ENCODE measurements at places on chromosomes 11 and 22.

DNA sequence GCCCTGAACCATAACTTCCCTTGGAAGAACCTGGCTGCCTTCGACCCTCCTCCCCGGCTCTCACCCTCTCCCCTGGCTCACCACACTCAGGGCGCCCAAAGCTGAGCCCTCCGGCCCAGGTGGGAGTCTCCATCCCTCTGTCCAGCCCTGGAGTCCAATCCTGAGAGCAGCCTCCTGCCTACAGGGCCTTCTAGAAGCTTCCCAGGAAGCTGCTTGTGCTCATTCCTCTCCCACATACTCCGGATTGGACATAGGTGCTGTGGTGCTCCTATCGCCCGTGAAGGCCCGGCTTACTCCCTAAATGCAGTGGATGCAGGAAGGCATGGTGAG lies 1332.0 kb downstream of the BRD1 start:
- no peak for DNase-seq

DNA sequence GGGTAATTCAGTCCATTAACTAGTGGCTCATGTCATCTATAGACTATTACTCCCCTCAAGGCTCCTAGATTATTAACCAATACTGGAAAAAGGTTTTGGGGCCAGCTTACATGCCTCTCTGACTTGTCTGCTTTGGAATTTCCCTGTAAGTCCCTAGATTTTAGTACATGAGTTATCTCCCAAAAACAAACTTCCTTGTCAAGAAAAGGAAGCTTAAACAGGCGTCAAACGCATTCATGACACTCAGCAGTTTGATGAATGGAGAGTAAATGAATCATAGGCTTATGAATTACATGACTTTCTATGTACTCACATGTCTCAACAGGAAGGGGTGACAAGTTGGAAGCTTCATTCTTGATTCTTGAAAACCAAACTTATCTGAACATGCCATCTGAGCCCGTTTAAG lies 70.8 kb downstream of the BLID start:
- DNase-seq: peak; percentile 9

DNA sequence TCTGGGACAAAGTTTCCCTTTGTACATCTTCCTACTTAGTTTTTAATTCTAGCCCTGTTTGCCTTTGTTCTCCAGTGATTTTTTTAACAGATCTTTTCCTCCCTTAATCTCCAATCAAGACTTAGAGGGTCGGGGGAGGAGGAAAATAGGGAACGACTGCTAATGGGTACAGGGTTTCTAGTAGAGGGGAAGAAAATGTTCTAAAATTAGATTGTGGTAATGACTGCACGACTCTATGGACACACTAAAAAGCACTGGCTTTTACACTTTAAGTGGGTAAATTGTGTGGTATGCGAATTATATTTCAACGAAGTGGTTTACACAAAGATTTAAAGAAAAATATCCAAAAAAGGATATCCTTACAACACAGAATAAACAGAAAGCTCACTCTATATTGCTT lies 110.0 kb upstream of the SPON1 start:
- DNase-seq: no peak

DNA sequence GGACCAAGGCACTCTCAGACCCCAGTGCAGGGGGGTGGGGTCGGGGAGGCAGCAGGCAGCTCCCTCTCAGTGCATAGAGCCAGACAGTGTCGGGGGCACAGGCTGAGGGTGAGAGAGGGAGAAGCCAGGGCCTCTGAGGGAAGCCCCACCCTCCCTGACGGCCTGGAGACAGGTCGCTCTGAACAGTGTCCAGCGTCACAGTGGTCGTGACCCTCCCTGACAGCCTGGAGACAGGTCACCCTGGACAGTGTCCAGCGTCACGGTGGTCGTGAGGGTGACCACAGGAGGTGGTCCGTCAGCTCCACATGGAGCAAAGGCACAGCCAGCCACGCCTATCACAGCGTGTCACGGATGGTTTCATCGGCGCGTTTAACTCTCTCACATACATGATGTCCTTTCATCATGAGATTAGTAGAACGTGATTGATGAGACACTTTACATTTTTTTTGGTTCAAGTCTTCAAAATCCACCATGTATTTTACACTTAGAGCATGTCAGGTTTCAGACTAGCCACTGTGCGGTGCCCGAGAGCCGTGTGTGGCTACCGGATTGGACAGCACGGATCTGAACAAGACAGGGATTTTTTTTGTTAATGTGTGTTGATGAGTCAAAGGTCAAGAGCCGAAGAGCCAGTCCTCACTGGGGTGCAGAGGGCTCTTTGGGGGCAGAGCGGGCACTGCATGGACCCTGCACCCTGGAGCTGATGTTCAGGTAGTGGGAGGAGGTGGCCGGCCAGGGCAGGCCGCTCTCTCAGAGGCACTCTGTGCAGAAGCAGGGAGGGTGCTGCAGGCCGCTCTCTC lies 23.9 kb upstream of the PANX2 start:
- no peak for DNase-seq

GRCh38 chr22:48710410-48710809 lies 1117.3 kb downstream of the BRD1 start:
- DNase-seq: no peak

DNA sequence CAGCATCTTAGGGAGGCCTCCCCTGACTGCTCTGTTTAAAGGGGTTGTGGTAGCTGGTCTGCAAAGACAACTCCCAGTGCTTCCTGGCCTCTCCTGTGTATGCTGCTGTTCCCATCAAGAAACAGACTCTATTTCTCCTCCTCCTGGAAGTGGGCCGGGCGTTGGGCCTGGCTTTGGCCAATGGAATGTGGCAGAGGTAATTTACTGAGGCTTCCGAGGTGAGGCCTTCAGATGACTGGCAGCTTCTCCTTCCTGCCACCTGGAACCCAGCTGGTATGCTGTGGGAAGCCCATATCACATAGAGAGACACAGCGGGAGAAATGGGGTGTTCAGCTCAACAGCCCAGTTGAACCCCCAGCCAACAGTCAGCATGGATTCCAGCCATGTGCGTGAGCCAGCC lies 25.1 kb upstream of the EIF3D start:
- no peak for DNase-seq

- peak; percentile 93 for DNase-seq
Measured at GRCh38 chr22:19122143-19122751, at the start of gene DGCR2. Gene DGCR2, minus strand, starts transcription at chr22:19122412. Its CDS starts 206 bp downstream, at chr22:19122206.

Data from T1000 (cell line).